ENCODE measurements at places on chromosomes 12 and 14. TPM values are rescaled to one million over a fixed set of nuclear protein-coding genes. Genes with fewer than 3 reads are reported as not detected.

DNA sequence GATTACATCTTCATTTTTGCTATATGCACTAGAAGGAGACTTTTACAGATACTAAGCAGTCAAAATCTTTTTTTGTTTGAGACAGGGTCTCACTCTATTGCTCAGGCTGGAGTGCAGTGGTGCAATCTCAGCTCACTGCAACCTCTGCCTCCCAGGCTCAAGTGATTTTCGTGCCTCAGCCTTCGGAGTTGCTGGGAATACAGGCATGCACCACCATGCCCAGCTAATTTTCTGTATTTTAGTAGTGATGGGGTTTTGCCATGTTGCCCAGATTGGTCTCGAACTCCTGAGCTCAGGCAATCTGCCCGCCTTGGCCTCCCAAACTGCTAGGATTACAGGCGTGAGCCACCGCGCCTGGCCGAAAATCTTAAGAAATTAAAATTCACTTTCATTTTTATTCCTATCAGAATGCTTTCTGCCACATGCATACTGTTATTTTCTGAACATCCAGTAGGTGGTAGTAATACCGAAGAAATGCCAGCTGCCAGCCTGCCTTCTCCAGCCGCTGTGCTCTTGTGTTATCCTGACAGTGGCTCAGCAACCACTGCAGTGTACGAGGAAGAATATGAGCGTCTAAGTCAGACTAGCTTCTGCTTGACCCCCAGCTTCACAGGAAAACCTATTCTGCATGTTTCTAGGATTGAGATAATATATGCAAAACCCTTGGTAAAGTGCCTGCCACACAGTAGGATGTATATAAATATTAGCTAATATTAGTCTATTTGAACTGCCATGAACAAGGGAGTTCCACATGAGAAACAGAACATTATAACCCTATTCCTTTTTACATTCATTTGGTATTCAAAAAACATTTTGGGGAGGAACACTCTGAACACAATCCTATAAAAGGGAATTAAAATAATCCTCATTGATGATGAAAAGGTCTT lies 54.2 kb downstream of the RPAP3 start:
- peaks cover 15% of the 10 kb centered on the region for H3K4me1 ChIP-seq
- peak; percentile 82 for DNase-seq
- no peak overlapping the region for H3K27ac ChIP-seq
- H3K27me3 ChIP-seq = no peaks in the 10 kb centered on the region
- H3K36me3 ChIP-seq = no peaks in the 10 kb centered on the region

DNA sequence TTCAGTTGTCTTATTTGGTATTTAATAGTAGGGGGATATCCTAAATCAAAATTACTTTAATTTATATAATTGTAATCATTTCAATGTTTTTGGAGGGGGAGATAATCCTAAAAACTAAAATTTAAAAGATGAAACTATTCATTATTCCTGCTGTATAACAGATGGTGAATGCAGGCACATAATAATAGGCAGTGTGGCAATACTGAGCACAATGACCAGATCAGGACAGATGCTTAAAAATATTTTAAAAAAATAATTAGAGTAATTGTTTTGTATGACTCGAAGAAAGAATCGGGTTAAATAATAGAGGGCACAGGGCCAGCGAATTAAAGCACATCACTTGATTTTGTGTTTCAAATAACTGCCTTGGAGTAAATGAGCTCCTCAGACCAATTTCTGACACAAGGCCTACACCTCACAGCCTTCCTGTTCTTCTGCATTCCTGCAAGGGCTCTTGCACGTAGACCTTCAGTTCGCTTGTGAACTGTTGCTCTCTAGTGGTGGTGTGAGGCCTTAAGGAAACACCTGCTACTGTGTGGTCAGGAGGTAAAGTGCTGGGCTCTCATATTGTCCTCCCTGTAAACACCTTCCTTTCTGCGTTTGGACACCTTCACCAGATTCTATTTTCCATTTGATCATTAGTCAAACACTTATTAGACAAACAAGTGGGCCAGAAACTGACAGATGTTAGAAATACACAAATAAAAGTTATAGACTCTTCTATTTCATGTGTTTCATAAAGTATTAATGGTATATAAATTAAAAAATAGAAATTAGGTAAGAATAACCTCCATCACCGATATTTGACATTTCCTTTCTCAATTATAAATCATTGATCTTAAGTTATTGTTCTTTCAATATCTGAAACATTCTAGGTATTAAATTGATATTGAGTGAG lies 29.3 kb upstream of the KLRF1 start:
- H3K36me3 ChIP-seq = no peaks in the 10 kb centered on the region
- no peaks in the 10 kb centered on the region for H3K27me3 ChIP-seq
- H3K4me3 ChIP-seq = no peak overlapping the region
- peaks cover 31% of the 10 kb centered on the region for H3K4me1 ChIP-seq

GRCh38 chr12:26524862-26525465 lies 308.0 kb downstream of the ITPR2 start:
- no peaks in the 10 kb centered on the region for H3K27me3 ChIP-seq
- no peaks in the 10 kb centered on the region for H3K4me1 ChIP-seq
- peaks cover 6% of the 10 kb centered on the region for H3K36me3 ChIP-seq
- peak; percentile 73 for DNase-seq
- H3K4me3 ChIP-seq = no peak overlapping the region
- H3K27ac ChIP-seq = no peak overlapping the region

DNA sequence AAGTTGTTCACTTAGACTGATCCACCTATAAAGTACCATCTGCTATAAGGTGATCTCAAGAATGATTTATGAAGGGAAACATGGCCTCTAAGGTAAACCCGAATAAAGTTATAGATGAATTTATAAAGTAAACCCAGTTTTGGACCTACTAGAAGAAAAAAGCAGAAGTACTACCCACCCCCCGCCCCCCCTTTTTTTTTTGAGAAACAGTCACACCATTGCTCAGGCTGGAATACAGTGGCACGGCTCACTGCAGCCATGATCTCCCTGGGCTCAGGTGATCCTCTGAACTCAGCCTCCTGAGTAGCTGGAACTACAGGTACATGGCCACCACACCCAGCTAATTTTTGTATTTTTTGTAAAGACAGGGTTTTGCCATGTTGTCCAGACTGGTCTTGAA lies 3.9 kb downstream of the ENTPD5 start:
- no peaks in the 10 kb centered on the region for H3K27me3 ChIP-seq
- no peaks in the 10 kb centered on the region for H3K36me3 ChIP-seq
- no peak overlapping the region for H3K27ac ChIP-seq
- peaks cover 11% of the 10 kb centered on the region for H3K4me1 ChIP-seq
- H3K4me3 ChIP-seq = no peak overlapping the region

DNA sequence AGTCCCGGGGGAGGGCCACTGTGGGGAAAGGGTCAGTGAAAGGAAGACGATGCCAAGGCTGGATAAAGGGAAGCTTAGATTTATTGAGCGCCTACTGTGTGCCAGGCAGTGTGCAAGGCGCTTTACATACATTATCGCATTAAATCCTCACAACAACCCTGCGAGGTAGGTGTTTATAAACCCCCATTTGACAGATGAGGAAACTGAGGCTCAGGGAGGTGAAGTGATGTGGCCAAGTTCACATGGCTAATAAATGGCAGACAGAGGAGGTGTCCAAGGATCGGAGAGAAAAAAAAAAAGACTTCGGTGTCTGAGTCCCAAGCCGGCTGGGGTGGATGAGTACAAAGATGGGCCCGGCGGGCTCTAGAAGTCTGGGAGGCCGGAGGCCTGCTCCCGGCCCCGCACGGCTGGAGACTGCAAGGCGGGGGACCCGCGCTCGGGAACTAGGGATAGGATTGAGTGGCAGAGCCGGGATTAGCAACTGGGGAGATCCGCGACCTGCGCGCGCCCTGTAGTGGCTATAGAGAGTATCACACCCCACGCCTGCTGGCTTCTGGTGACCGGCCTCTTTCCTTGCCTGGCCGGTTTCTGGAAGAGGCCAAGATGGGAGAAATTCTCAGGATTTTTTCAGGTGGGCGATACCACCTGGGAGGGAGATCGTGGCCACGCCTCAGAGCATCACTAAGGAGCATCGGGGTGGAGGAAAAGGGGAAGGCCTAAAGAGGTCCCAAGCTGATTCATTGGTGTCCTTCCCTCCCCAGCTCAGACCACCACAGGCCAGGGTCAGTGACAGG lies 3.9 kb downstream of the DDN start:
- H3K4me1 ChIP-seq = peaks cover 20% of the 10 kb centered on the region
- peak; percentile 87 for DNase-seq
- H3K27me3 ChIP-seq = no peaks in the 10 kb centered on the region

GRCh38 chr14:75430116-75430515 lies 2.3 kb downstream of the JDP2 start:
- 0 out of 2 replicates have a peak, but pooled peaks cover 12% of the 10 kb centered on the region for H3K27me3 ChIP-seq
- H3K36me3 ChIP-seq = no peaks in the 10 kb centered on the region
- no peak for DNase-seq
- no peak overlapping the region for H3K4me3 ChIP-seq

DNA sequence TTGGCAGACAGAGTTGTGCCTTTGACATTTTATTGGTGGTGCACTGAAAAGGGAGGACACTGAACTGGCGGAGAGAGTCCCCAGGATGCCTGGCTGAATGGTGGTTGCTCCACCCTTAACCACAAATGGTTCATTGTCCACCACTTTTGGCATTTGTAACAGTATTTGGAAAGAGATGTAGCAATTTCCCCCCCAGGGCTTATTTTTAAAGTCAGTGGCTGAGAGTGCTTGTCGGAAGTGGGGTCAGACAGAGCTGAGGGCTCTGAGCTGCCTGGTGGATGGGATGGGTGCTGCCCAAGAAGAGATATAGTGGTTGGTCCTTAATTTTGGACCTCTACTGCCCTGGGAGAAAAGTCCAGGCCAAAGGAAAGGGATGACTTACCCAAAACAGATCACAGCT lies 31.5 kb upstream of the FGF6 start:
- H3K27me3 ChIP-seq = peaks cover 24% of the 10 kb centered on the region
- no peak overlapping the region for H3K4me3 ChIP-seq
- no peaks in the 10 kb centered on the region for H3K36me3 ChIP-seq
- H3K4me1 ChIP-seq = no peaks in the 10 kb centered on the region

GRCh38 chr14:35044939-35045797 lies 904 bp upstream of the FAM177A1 start:
- peaks cover 22% of the 10 kb centered on the region for H3K4me1 ChIP-seq
- no peak for DNase-seq
- peaks cover 4% of the 10 kb centered on the region for H3K36me3 ChIP-seq
- peak overlapping the region; percentile 87 for H3K4me3 ChIP-seq

Gene DDIT3
- 27.4 TPM for total RNA-seq

Gene KCNH3
- 0.12 TPM for total RNA-seq

Data from PC-3 (cell line).